Aorta (tissue), 5 donors: ENCODE measurements at places on chromosomes 2 and 18.
A peak's percentile ranks its signal among the peaks of the same experiment; 100 is the strongest.

- no peak for DNase-seq
Observed at GRCh38 chr18:53649621-53650020, 574.8 kb downstream of the MBD2 start.

DNA sequence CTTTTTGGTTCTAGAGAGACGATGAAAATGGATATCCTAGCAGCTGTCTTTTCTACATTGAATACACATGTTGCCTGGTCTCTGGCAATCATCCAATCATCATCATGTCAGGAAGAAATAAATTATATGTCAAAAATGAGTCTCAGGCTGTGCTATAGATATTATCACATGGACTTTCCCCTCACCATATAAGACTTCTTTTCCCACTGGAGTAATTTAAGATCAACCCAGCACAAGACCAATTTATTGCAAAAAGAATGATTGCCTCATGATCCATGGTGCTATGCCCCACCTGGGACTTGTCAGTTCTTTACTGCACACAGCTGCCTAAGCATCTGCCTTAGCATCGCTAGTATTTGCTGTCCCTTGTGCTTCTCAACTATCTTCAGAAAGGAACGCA, 783.7 kb upstream of the TMEFF2 start:
- no peak for DNase-seq

DNA sequence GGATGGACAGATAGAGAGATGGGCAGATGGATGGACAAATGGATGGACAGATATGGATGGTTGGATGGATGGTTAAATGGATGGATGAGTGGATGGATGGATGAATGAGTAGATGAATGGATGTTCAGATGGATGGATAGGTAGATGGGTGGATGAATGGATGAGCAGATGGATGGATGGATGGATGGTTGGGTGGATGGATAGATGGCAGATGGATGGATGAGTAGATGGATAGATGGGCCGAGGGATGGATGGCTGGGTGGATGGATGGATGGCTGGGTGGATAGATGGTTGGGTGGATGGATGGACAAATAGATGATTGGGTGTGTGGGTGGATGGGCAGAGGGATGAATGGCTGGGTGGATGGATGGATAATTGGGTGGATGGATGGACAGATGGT, 98.9 kb upstream of the OTOS start:
- peak; percentile 17 for DNase-seq

DNA sequence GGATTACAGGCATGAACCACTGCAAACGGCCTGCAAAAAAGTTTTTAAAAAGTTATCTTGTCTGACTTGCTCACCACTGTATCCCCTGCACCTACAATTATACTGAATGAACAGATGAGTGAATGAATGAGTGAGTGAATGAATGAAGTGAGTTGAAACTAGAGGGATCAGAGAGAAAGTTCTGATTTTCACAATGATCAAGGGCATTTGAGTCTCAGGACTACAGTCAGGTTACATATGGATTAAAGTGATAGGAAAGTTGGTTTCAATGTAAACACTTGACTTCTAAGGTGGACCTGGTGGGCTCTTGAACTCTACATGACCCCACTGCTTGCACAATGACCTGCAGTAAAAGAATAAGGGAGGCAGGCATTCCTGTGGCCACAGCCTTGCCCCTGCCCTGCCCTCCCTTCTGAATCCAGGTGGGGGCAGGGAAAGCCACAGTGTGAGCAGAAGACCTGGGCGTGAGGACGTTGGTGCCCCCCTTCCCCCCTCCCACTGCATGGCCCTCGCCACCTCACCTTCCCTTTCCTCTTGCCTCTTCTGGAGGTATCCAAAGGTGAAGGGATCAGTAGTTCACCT, 10.7 kb downstream of the C2orf80 start:
- no peak for DNase-seq

DNA sequence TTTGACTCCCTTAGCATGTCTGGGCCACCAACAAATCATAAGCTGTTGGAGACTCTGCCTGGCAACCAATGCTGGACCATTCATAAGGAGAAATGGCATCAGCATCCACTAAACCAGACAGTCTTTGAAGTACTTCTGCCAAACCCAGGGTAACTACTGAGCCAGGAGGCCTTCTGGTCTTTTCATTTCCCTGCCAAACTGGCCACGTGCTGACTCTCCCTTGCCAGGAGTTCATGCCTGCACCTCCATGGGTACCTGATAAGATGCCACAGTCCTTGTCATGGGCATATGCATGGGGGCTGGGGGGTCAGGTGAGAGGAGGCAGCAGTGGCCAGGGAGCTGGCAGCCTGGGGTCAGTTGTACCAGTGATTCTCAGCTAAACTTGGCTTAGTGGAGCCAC, 34.2 kb upstream of the DAPL1 start:
- DNase-seq = no peak

DNA sequence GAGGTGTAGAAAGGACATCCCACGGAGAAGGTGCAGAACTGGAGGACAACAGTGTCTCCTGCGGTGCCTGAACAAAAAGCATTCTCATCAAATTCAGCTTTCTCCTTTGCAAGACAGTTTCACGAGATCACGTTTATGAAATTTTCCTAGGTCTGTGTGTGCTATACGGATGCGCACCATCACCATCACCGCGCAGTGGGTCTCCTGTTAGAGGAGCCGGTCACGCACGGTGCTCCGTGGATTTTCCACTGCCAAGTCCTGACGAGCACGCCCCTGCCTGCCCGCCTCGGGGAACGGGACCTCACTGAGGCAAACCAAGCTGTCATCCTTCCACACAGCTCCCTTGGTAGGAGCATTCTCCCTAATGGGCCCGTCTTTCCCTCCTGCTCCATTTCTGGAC, 140.4 kb upstream of the TPO start:
- DNase-seq = no peak

GRCh38 chr2:26900831-26901321, 52.9 kb downstream of the DPYSL5 start:
- DNase-seq = no peak

DNA sequence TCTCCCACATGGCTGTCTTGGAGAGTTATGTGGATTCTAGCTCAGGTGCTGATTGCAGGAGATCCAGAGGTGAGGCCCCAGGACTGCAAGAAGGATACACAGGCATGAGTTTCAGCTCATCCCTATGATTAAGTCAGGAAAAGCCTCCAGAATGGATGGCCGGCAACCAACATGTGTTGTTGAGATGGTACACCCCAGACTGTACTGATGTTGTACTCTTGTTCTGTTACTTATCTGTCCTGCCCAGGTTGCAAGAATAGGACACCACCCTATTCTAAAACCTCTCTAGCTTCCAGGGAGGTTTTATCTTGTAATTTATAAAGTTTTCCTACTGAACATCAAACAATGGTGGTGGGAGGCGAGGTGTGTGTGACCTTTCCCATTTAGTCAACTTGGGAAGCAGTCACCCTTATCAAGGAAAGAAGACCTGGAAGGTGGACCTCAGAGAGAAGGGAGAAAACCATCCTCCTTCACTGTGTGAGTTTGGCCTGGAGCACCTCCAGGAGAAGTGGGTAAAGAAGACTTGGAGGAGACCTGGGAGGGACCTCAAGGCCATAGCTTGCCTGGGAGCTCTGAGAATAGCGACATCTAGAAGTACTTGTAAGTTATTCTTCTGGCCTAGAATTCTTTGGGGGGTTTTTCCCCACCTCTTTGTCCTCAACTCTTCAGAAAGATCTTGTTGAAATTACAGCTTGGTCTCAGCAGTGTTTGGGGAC, 8.6 kb downstream of the FAM124B start:
- DNase-seq = no peak

- DNase-seq = no peak
Observed at GRCh38 chr2:10591207-10591606, 98.6 kb downstream of the NOL10 start.

DNA sequence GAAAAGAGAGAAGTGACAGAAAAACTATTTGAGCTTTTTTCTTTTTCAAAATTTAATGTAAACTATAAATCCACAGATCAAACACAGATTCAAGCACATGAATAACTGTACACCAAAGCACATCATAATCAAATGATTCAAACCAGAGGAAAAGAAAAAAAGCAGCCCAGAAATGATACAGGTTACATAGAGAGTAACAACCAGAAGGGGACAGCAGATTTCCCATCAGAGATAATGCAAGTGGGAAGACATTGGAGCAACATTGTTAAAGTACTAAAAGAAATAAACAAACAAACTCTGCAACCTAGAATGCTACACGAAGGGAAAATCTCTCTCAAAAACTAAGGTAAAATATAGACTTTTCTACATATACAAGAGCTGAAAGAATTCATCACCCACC, 34.5 kb downstream of the CMPK2 start:
- no peak for DNase-seq

DNA sequence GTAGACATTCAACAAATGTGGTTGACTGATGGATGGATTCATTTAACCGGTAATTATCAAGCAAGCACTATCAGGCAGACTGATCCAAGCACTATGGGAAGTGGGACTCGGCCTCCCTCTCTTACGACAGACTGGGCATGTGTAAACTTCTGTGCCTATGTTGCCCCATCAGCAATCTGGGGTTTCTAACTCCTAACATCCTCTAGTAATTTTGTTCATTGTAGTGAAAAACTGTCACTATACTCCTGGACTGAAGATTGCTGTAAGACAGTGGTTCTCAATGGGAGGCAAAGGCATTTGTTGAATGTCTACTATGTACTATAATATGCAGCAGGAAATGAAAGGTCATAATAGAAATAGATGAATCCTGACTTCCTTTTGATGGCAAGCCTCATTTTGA, 51.2 kb upstream of the CREB1 start:
- DNase-seq = no peak

GRCh38 chr2:176566961-176567360, 297.7 kb downstream of the MTX2 start:
- DNase-seq = no peak

DNA sequence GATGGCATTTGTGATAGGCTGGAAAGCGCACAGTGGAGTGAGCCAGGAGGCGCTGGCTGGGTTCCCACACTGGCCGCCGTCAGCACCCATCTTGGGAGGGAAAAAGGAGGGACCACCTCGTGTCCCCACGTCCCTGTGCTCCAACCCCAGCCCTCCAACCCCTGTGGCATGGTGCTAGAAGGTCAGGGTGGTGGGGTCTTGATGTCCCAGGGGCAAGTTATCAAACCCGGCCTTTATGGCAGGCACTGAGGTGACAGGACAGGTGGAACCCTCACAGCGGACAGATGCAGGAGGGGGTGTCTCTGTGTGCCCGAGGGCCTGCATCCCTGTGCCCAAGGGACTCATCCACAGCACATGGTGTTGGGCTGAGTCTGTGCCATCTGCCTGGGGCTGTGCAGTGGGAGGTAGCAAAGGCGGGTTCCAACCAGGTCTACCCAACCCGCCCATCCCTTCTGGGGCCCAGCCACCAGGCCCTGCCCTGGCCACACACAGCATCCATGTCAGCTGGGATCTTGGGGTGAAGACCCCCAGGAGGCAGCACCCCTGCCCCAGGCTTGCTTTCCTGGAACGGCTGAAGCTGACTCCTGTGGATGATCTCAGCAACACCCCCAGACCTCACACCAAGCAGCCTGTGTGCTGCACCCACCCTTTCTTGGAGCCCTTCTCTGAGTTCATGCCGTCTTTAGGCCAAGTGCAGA, 246.1 kb downstream of the NDUFA10 start:
- peak; percentile 63 for DNase-seq

- peak; percentile 64 for DNase-seq
Observed at GRCh38 chr2:10220045-10220901, 82.4 kb upstream of the HPCAL1 start.

- no peak for DNase-seq
Observed at GRCh38 chr2:85865539-85866164, 23.1 kb downstream of the ST3GAL5 start.

- DNase-seq = no peak
Observed at GRCh38 chr2:133078667-133079411, 408.8 kb upstream of the LYPD1 start.
